ENCODE measurements at places on chromosomes 2 and 18.

DNA sequence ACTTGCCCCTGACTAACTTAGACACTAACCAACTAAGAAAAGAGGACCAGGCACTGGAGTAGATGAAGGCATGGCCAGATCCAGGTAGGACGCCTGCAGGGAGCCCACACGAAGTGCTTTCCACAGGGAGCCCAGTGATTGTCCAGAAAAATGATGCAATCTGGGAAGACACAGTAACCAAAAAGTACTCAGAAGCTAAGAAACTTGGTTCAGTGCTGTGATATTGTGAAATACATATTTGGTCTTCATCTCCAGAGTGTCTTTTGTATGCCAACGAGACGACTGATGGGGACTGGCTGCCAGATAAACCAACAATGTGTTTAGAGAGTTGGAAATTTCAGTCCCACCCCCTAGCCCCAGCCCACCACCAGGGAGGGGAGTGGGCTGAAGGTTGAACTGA lies 135.0 kb downstream of the SP3 start:
- DNase-seq: no peak

- DNase-seq: no peak
These were observed 1556.9 kb upstream of the NXPH2 start for GRCh38 chr2:140337061-140337460.

- no peak for DNase-seq
These were observed 78.2 kb upstream of the GCFC2 start for GRCh38 chr2:75788902-75789301.

DNA sequence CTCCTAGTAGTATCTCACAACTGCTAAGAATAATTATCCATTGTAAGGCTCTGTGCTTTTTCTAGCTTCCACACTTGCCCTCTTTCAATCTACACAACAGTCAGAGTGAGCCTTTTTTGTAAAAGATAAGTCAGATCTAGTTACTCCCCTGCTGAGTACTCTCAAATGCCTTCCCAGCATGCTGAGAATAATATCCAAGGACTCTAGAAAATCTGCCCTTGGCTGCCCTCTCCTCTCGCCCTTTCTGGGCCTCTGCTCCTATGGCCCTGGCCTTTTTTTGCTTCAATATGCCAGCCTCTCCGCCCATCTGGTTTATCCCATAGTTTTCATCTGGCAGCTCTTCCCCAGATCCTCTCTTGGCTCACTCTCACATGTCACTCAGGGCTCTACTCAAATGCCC lies 455.9 kb upstream of the UBE2E3 start:
- DNase-seq: no peak

GRCh38 chr2:197268786-197269584 lies 41.6 kb downstream of the ANKRD44 start:
- no peak for DNase-seq

- no peak for DNase-seq
These were observed 35.2 kb downstream of the LPIN1 start for GRCh38 chr2:11781602-11782001.

GRCh38 chr18:10131081-10131459 lies 217.3 kb downstream of the VAPA start:
- DNase-seq: no peak

GRCh38 chr2:100791936-100792308 lies 28.0 kb upstream of the NPAS2 start:
- DNase-seq: no peak

DNA sequence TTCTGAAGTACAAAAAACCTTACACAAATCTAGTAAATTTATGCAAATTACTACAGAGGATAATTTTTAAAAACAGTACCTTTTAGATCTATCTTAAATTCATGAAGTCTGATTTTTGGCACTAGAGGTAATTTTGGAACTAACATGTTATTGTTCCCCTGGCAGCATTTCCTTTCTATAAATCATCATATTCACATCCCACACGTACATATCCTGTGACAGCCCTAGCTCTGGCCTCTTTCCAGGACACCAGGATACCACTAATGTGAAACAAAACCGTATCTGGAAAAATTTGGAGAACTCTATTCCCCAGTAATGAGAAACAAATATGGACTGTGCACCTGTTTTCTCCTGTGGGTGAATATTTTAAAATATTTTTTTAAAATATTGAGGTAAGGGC lies 14.0 kb upstream of the BIRC6 start:
- no peak for DNase-seq

DNA sequence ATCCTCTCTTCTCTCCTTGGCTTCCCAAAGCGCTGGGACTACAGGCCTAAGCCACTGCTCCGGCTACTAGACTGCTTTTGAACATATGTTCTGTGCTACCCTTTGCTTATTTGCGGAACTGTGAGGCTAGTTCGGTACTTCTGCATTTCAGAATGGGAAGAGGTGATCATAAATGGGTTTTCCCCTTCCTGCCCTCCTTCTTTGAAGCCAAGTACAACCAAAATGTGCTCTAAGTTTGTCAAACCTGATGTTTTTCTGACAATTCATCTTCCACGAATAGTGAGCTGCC lies 1.7 kb upstream of the ESCO1 start:
- no peak for DNase-seq

DNA sequence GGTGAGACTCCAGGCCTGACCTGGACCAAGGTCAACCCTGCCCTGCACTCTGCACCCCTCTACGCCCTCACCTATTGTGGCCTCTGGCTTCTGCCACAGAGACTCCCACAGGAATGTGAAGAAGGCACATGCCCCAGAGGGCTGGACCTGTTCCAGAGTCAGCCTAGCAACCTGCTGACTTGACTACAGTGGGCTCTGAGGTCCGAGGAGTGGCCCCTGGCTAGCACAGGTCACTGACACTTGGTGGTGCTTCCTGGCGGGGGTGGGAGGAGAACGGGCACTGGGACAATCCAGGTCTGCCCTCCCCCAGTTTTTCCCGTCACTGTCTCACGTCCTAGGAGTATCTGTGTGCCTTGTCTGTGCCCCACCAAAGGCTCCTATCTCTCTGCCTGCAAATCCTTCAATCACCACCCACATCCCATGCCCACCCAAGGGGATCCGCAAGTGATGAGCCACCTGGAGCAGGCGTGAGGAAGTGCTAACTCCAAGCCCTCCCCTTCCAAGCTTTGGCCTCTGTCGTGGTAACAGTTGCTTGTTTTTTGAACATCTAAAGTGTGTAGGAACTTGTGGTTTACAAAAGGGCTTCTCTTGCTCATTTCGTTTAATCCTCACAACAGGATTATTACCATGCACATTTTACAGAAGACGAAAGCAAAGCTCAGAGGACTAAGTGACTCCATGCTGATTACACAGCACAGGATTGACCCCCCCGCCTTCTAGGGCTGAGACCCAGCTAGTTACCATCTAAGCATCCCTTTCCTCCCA lies 86.2 kb downstream of the MCFD2 start:
- peak; percentile 12 for DNase-seq

- DNase-seq: no peak
These were observed 11.6 kb downstream of the TMX3 start for GRCh38 chr18:68703326-68703725.

DNA sequence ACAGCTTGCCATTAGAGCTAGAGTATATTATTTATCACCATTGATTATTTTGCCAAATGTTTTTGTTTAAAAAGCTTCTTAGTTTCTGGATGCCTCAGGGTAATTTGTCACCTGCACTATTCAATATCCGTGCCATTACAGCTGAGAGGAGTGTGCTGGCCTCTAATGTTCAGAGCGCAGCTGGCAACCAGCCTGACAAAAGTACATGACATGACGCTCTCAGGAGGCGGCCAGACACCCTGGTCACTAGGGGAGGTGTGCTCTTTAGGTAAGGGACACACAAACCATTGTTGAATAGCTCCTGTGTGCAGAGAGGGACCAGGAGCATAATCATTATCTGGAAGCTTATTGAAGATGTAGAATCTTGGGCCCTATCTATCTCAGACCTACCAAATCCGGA lies 20.3 kb downstream of the LIMS1 start:
- DNase-seq: no peak

- DNase-seq: no peak
These were observed 21.1 kb downstream of the CASP10 start for GRCh38 chr2:201203916-201204654.

- DNase-seq: no peak
These were observed 137.2 kb downstream of the TFCP2L1 start for GRCh38 chr2:121147766-121148165.

- no peak for DNase-seq
These were observed 302.2 kb downstream of the NDUFA10 start for GRCh38 chr2:239722760-239723470.

DNA sequence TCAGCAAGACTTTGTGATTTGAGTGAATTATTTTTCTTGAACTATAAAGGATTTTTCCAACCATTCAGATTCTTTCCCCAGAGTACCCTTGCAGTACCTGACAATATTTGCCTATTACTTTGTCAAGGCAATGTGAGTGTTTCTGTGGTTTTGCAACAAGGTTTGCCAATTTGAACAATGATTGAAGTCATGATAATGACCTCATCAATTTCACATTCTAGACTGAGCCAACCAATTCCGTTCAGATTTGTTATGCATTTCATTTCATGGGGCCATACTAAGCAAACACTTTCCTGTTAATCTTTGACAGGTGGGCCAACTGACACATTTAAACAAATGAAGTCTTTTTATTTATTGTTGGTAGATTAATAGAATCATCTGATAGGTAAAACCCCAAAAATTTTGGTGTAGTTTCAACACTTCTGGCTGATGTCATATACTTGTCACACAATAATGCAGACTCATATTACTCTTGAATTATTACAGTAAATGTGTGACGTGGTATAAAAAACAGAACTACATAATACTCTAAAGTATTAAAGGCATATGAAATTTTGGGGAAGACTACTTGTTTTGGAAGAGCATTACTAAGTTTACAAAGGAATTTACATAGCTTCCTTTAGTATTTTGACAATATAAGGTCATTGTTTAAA lies 526.4 kb downstream of the DPP10 start:
- DNase-seq: no peak

DNA sequence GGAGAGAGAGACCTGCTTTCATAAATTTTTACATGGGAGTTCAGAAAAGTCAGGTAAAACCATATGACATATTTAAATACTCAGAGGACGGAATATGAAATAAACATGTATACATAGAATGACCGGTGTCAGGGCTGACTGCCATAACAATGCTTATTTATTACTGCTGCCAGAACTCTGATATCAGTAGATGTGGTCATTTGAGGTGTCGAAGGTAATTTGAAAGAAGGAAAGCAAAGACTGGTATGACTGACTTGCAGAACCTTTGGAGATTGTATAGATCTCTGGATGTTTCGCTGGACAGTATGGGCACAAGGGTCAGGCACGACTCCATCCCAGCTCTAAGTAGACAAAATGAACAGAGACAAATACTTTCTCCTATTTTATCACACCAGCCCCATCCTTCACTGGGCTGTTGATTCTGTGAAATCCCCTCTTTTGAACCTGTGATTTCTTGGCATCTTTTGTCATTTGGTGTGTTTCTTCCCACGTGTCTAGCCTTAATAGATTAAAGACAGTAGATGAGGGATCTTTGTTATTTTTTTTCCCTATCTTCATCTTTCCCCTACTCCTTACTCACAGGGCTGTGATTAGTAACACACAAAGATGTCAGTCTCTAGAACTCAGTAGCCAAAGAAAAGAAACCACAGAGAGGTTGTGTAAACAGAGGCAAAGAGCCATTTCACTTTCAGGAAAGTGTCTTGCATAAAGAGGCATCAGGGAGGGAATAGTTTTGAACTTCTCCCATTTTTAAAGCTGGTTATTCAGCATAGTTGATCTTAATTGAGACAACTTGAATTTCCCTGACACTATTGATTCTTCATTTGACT lies 61.6 kb downstream of the ICOS start:
- peak; percentile 9 for DNase-seq

GRCh38 chr18:28736951-28737350 lies 560.0 kb upstream of the CDH2 start:
- no peak for DNase-seq

- DNase-seq: no peak
These were observed 24.2 kb upstream of the C2orf42 start for GRCh38 chr2:70214953-70215549.

GRCh38 chr18:44967599-44967998 lies 286.9 kb downstream of the SETBP1 start:
- no peak for DNase-seq

GRCh38 chr18:37362158-37362890 lies 203.3 kb downstream of the CELF4 start:
- no peak for DNase-seq

GRCh38 chr2:215396595-215397313 lies 39.1 kb downstream of the FN1 start:
- no peak for DNase-seq

DNA sequence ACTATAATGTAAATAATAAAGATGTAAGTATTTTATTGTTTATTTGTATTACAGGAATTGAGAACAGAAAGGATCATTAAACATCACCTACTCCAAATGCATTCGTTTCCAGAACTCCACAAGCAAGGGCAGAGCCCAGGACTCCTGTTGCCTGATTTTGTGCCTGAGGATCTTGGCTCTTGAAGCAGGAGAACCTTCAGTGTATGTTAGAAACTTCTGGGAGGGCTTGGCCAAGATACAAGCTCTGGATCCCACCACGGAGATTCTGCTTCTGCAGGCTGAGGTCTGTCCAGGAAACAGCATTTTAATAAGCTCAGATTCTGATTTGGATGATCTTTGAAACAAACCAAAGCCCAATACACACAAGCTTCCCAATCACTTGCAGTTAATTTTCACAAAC lies 142.4 kb upstream of the SOX11 start:
- no peak for DNase-seq

DNA sequence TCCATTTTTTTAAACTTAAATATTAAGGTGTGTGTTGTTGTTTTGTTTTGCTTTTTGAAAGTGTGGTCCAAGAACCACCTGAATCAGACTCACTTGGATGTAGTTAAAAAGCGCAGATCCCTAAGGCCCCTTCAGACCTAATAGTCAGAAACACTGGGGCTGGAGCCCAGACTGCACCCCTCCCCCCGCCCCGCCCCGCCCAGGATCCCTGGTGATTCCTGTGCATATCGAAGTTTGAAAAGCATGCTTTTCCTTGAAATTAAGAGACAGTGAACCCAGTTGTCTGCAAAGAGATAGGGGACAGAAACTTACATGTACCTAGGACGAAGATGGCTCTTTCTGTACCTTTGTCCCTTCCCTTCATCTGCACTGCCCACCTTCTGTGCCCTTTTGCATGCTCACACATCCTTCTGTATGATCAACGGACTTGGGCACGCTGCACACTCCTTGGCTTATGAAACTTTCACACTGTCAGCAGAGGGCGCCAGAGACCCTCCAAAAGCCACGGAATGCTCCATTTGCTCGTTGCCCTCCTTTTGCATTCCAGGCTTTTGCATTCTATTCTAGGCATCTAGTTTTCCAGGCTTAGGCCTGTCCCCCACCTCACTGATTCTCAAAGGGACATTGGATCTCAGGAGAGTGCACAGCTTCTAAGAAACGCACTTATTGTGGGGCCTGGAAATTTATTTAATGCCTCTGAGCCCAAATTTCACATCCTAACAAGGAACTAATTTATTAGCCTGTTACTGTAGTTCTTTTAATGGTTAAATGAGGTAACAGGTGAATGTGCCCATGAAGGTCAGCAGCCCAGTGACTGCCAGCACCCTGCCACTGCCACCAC lies 32.8 kb upstream of the SLC14A1 start:
- DNase-seq: peak; percentile 21

DNA sequence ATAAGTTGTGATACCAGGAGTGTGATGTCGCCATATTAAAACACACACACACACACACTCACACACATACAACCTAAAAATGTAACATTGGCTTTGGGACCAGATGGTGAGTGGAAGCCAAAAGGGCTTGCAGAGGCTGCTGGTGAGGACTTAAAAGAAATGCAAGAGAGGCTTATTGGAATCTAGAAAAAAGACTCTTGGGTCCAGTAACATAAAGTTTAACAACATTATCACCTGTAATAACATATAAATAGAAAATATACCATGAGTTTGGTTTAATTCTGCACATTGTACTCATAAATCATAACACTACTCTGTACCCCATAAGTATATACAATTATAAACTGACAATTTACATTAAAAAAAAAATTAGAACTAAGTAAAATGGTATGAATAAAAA lies 74.4 kb upstream of the MYCN start:
- no peak for DNase-seq
